ENCODE measurements at places on chromosomes 12 and 14.

- DNase-seq = no peak
These were observed 21.4 kb upstream of the RCOR1 start for GRCh38 chr14:102571043-102571442.

GRCh38 chr14:102500713-102501112, 8.9 kb downstream of the ANKRD9 start:
- DNase-seq = no peak

GRCh38 chr14:44339862-44340261, 167.2 kb downstream of the FSCB start:
- no peak for DNase-seq

GRCh38 chr14:101231828-101232227, 328.3 kb upstream of the RTL1 start:
- no peak for DNase-seq

DNA sequence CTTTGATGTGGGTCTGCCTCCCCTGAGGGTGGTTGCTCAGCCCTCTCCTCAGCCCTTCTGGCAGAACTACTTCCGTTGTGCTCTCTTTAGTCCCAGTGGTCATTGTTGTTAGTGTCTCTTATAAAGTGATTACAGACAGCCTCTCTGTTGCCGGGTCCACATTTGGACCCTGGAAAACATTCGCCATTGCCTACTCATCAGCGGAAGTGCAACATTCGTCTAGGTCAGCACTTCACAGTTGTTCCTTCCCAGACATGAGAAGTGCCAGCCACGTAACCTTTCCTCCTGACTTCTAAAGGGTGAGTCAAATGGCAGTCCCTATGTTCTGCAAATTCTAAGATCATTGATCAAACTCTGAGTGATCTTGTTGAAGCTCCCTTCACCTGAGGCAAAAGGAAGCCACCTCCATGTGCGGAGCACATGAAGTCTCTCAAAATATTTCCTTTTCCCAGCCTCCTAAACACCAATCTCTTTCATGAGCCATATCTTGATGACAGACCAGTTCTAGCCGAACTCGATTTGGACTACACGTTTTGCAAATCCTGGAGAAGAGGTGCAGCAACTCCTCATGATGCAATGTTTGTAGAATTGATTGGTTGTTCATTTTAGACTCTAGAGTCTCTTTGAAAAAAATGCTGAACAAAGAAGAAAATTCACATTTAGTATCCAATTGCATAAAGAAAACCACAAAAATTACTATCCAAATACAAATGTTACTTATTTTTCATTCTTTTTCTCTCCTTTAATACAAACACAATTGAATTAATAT, 163.8 kb downstream of the RPL10L start:
- no peak for DNase-seq

DNA sequence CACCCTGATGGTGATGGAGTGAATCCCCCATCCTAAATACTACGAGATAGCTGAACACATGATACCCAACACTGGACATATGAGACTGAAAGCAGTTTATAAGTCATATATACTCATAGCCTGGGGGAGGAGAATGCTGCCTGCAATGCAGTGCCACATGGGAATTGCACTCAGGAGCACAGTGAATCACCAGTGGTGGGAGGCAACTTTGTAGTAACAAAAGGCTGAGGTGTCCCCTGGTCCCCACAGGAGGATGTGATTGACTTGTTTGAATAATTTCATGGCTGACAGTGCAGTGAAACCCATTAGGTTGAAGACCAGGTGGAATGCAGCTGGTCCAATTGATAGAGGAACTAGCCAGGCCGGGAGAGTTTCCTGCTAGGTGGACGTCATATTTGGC, 20.2 kb downstream of the CCDC38 start:
- DNase-seq = no peak

- no peak for DNase-seq
These were observed 164.9 kb upstream of the BMP4 start for GRCh38 chr14:54121466-54122027.

Data from activated effector memory CD4-positive, alpha-beta T cell treated with Interleukin-2 at 50 U/mL for 16 hours (primary cell).